ENCODE measurements at places on chromosomes 11 and 22. TPM values are rescaled to one million over a fixed set of nuclear protein-coding genes. Genes with fewer than 3 reads are reported as not detected.

DNA sequence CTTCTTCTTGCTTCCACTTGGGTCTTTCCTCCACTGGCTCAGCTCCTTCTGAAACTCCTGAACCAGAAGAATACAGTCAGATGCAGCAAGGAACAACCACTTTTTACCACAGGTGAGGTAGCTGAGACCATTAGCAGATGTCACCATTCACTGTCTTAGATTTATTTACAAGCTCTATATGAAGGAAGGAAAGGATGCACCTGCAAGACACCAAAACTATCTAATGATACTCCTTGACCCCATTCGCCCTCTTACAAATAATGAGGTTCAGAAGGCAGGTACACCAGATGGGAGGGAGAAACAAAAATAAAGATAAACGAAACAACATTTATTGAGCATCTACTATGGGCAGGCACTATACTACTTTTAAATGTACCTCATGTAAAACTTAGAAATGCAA lies 10.3 kb downstream of the TFIP11 start:
- DNase-seq: no peak

GRCh38 chr22:21020802-21021429 lies 6.0 kb downstream of the P2RX6 start:
- DNase-seq: no peak

GRCh38 chr11:1461826-1462697 lies 24.5 kb downstream of the MOB2 start:
- no peak for DNase-seq

ASPHD2 gene
- total RNA-seq: 3.9 TPM

All from Daoy (cell line).